PC-9 (cell line): ENCODE measurements at places on chromosomes 5 and 9. TPM values are rescaled to one million over a fixed set of nuclear protein-coding genes. Genes with fewer than 3 reads are reported as not detected.

The ACOT12 gene
- total RNA-seq: not detected in 2 replicates

The OGN gene
- total RNA-seq: not detected in 2 replicates

The PCDHGA5 gene
- 0.13 and 0.20 TPM in 2 replicates for total RNA-seq

The PCAT7 gene
- total RNA-seq: 3.8 and 3.9 TPM in 2 replicates

The OR1B1 gene
- total RNA-seq: not detected in 2 replicates

The ADAMTS12 gene
- 71.1 and 103 TPM in 2 replicates for total RNA-seq

The CCNJL gene
- total RNA-seq: 33.9 and 34.7 TPM in 2 replicates

The FGF1 gene
- 0.23 and 0.44 TPM in 2 replicates for total RNA-seq

The SPATA31D4 gene
- total RNA-seq: not detected in 2 replicates

The PFN3 gene
- not detected in 2 replicates for total RNA-seq

The ENTPD2 gene
- total RNA-seq: 9.0 and 14.1 TPM in 2 replicates

The GPBP1 gene
- total RNA-seq: 62.4 and 75.0 TPM in 2 replicates

The SLC27A6 gene
- not detected in 2 replicates for total RNA-seq

The HAVCR2 gene
- 0.25 TPM in 1 of 2 replicates, not detected in the other for total RNA-seq

The CFAP90 gene
- not detected in 2 replicates for total RNA-seq

The IFNB1 gene
- not detected in 2 replicates for total RNA-seq

The AQP7 gene
- total RNA-seq: 0.59 TPM in 1 of 2 replicates, not detected in the other

The VLDLR gene
- 7.4 and 8.1 TPM in 2 replicates for total RNA-seq

The SLC6A7 gene
- 0.25 TPM in 1 of 2 replicates, not detected in the other for total RNA-seq

The SPATA31C1 gene
- total RNA-seq: not detected in 2 replicates

The DUSP1 gene
- 10.3 and 18.4 TPM in 2 replicates for total RNA-seq

The SPAAR gene
- total RNA-seq: 0.72 and 0.73 TPM in 2 replicates

The PLCXD3 gene
- total RNA-seq: 0.11 and 0.18 TPM in 2 replicates

The IFNA2 gene
- total RNA-seq: not detected in 2 replicates

The PCDHGC4 gene
- not detected in 2 replicates for total RNA-seq

The GABRA1 gene
- total RNA-seq: not detected in 2 replicates

The SERF1A gene
- 1.1 and 5.7 TPM in 2 replicates for total RNA-seq

The CKMT2 gene
- not detected in 2 replicates for total RNA-seq

The UCK1 gene
- 31.7 and 33.5 TPM in 2 replicates for total RNA-seq

The EGR1 gene
- 24.7 and 31.0 TPM in 2 replicates for total RNA-seq

The NUP214 gene
- total RNA-seq: 49.6 and 59.0 TPM in 2 replicates

The GPSM1 gene
- total RNA-seq: 5.5 and 9.5 TPM in 2 replicates

The S1PR3 gene
- total RNA-seq: 19.4 and 23.3 TPM in 2 replicates

The ASPN gene
- total RNA-seq: not detected in 2 replicates

The TERT gene
- total RNA-seq: 0.74 and 2.2 TPM in 2 replicates

The PPP2R2B gene
- not detected in 2 replicates for total RNA-seq

The WWC1 gene
- total RNA-seq: 79.5 and 97.7 TPM in 2 replicates

The RPP25L gene
- 15.6 and 19.4 TPM in 2 replicates for total RNA-seq

The CDX1 gene
- not detected in 2 replicates for total RNA-seq

The PCDHB12 gene
- not detected in 2 replicates for total RNA-seq

The NCBP1 gene
- total RNA-seq: 38.6 and 40.2 TPM in 2 replicates

The AMBP gene
- total RNA-seq: not detected in 2 replicates

The MXD3 gene
- total RNA-seq: 50.0 and 54.8 TPM in 2 replicates

The SH3PXD2B gene
- 26.1 and 29.3 TPM in 2 replicates for total RNA-seq

The NIM1K gene
- 0.26 and 0.45 TPM in 2 replicates for total RNA-seq

The SMIM27 gene
- 8.0 and 8.2 TPM in 2 replicates for total RNA-seq

The AK3 gene
- total RNA-seq: 34.0 and 36.2 TPM in 2 replicates

The NEUROG1 gene
- not detected in 2 replicates for total RNA-seq

The TAF11L10 gene
- total RNA-seq: not detected in 2 replicates

The GABRA6 gene
- not detected in 2 replicates for total RNA-seq

The GARIN3 gene
- not detected in 2 replicates for total RNA-seq

The SH3TC2 gene
- 32.1 and 38.8 TPM in 2 replicates for total RNA-seq
